ENCODE measurements at places on chromosomes 2 and 18.
A peak's percentile ranks its signal among the peaks of the same experiment; 100 is the strongest.

- peak; percentile 18 for DNase-seq
Observed at GRCh38 chr2:61671561-61672315, 133.6 kb upstream of the XPO1 start.

- peak; percentile 71 for DNase-seq
Observed at GRCh38 chr2:6506361-6506794, 359.3 kb downstream of the CMPK2 start.

GRCh38 chr18:33757037-33757436, 179.0 kb downstream of the ASXL3 start:
- no peak for DNase-seq

GRCh38 chr2:60980071-60980815, 37.3 kb upstream of the PEX13 start:
- DNase-seq = no peak

GRCh38 chr18:30150586-30151250, 891.8 kb downstream of the DSC3 start:
- DNase-seq = no peak

DNA sequence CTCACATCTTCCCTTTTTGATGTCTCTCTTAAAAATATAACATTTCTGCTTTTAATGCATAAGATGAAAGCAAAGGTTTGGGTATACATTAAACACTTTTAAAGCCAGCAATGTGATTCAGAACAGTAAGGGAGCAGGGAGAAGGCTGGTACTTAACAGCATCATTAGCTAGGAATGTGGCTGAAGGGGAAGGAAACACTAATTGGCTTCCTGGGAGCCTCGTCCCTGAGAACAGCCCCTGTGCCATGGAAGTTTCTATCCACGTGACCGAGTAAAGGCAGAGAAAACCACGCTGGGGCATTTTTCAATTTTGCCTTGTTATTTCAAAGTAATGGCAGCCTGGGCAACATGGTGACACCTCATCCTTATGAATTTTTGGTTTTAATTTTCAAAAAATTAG, 109.2 kb upstream of the GPC1 start:
- DNase-seq = no peak

DNA sequence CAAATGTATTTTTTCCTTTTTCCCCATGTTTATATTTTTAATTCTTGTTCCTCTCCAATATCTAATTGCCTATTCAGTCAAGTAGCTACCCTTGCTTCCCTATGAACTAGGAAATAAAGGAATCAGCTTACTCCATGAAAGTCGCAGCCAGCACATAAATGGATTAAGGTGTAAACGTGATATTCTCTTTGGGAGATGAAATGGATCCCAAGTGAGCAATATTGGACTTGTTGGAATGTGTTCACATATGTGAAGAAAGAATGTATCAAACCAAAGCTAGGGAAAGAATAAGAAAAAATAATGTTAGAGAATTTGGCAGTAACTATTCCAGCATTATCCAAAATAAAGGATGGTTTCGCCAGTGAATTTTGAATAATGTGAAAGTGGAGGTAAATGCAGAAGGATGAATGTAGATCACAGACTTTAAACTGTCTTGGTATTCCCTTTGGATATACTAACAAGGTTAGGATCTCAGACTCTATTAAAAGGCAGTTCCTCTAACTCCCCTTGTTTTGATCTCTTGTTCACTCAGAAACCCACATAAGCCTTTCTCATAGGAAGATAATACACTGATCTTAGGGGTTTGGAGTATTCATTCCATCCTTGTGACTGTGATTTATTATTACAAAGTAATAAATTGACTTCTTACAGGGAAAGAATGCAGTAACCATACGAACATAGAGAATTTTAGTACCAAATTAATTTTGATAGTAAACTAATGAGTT, 208.1 kb downstream of the BABAM2 start:
- DNase-seq = no peak

- no peak for DNase-seq
Observed at GRCh38 chr2:67579216-67579615, 182.1 kb downstream of the ETAA1 start.

GRCh38 chr2:216399621-216400020, 12.7 kb upstream of the SMARCAL1 start:
- DNase-seq = no peak

DNA sequence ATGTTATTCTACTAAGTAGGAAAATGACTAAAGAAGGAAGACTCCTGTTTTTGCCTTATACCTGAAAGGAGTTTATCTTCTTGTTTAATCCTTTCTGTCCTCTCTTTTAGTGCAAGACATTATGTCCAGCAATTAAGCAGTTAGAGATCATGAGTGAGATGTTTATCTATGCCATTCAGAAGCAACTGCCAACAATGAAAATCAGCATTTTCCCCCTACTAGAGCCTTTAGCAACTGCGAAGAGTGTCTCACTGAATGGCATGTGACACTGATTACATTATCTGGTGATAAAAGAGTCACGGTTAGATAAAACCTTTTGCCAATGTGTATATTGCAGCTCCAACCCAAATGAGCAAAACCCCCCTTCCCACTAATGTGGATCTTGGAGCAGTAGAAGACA, 357.7 kb upstream of the SYT4 start:
- no peak for DNase-seq

- no peak for DNase-seq
Observed at GRCh38 chr2:943821-944220, 6.8 kb upstream of the SNTG2 start.

DNA sequence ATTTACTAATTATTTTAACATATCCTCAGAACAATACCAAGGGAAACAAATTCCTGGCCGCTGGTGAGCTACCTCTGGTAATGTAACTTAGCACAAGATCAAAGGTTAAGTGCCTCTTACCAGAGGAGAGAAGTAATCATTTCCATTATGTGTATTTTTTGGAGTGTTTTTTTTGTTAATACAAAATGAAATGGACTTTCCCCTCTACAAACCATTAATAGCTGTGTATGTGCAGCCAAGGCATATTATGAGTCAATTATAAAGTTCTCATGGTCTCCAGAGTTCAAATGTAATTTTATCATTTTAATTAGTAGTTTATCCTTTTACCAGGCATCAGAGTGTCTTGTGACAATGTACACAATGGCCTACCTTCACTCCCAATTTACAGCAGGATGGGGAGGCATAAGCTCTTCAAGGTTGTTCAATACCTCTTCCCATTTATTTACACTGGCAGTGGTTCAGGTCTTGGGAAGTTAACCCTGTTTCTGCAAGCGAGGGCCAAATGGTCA, 242.2 kb downstream of the TGIF1 start:
- DNase-seq = no peak

DNA sequence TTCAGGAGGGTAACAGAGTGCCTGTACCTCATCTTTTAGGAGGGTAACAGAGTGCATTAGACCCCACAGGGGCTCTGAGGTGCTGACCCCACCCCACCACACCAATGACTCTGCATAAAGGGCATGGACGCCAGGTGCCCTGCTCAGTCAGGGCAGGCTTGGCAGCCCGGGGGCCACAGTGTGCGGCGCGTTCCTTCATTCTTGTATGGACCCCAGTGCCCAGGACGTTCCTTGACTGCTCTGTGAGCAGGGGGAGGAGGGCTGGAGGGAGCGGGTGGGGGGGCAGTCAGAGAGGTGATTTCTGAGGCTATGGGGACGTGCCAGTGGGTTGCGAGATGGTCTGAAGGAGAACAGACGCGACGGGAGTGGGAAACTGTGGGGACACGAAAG, 168.7 kb upstream of the NCK2 start:
- DNase-seq = no peak

GRCh38 chr2:228140934-228141528, 40.5 kb downstream of the SPHKAP start:
- DNase-seq = no peak

GRCh38 chr2:39228413-39229209, 15.2 kb downstream of the CDKL4 start:
- DNase-seq = no peak

- peak; percentile 48 for DNase-seq
Observed at GRCh38 chr2:44740678-44741077, 200.8 kb upstream of the SIX3 start.

DNA sequence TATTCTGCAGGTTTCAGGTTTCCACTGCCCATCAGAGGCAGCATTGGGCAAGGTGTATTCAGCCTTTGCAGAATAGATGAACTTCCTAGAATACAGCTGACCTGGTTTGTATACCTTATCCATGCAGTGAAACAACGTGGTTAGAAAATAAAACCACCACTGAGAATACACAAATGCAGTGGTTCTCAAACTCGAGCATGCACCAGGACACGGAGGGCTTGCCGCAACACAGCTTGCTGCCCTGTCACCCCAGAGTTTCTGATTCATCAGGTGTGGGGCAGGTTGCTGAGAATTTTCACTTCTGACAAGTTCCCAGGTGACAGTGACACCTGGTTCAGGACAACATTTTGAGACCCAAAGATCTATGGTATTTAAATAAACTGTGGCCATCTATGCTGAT, 23.4 kb upstream of the C1D start:
- no peak for DNase-seq

- no peak for DNase-seq
Observed at GRCh38 chr2:238927746-238928519, 80.0 kb downstream of the TWIST2 start.

- DNase-seq = no peak
Observed at GRCh38 chr18:39751161-39751560, 2185.6 kb upstream of the CELF4 start.

- no peak for DNase-seq
Observed at GRCh38 chr2:180334514-180334913, 327.4 kb upstream of the CWC22 start.

DNA sequence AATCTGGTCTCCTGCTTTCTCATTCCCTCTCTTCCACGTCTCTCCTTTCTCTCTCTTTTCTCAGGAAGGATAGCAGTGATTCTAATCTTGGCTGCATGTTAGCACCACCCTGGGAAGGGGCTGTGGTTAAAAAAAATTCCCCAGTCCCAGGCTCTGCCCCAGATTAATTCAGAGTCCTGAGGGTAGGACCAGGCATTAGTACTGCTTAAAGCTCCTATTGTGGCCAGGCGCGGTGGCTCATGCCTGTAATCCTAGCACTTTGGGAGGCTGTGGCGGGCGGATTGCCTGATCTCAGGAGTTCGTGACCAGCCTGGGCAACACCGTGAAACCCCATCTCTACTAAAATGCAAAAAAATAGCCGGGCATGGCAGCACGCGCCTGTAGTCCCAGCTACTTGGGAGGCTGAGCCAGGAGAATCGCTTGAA, 35.4 kb upstream of the EML4 start:
- no peak for DNase-seq

- DNase-seq = no peak
Observed at GRCh38 chr2:5391362-5391761, 300.8 kb upstream of the SOX11 start.

DNA sequence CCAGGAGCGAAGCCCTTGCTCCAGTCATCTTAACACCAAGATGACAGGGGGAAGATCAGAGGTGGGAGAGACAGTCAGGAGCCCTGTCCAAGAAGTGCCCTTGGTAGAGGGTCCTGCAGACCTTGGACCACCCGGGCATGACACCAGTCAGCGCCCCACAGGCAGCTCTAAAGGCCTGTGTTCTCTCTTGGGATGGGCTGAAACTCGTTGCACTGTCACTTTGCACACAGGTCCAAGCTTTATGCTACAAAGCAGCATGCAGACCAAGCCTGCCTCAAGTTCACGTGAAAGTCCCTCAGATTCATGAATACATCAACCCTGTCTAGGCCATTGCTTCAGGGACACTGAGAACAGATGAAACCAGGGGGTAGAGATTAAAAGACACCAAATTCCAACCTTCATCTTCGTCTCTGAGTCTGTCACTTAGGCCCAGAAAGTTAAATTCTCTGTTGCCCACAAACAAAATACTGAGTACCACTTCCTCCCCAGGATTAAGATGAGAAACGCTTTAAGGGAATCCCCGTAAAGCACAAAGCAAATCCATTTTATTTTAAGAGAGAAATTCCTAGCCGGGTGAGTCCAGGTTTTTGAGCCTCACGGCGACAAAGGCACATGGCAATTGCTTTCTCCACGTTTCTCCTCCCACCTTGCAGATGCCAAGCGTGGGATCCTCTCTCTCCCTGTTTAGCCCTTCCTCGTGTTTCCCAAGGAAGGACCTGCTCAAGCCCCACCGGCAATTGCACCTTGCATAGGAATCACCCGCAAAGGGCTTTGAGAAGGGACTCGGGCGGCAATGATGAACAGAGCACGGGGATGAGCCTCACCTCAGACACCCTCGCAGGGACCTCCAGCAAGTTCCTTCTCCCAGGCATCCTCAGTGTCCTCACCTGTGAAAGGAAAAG, 75.0 kb upstream of the ID2 start:
- no peak for DNase-seq

DNA sequence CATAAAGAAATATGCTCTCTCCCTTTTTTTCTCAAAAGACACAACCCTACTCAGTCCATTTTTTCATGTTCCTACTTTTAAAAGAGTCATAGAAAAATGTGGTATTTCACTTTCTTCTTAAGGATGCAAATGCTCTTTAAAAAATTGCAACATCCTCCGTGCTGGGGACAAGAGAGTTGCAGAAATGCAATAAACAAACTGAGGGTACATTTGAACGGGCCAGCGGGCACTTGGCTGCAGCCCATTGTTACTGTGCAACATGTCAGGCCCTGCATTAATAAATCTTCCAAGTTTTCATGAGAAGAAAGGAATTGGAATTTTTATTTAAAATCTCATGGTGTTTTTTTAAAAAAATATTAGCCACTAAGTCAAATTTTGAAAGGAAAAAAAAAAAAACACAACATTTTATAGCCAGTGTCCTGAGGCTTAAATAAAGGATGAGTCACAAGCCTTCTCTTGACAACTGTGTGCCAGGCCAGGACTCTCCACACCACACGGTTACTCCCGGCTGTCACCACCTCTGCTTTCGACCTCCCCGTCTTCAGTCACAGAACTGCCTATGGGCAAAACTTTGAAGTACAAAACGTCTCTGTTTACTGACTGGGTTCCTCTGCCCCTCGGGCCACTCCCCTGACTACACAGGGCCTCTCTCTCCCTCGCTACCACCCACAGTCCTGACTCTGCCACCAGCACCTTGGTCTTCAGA, 57.5 kb upstream of the MFF start:
- peak; percentile 63 for DNase-seq

DNA sequence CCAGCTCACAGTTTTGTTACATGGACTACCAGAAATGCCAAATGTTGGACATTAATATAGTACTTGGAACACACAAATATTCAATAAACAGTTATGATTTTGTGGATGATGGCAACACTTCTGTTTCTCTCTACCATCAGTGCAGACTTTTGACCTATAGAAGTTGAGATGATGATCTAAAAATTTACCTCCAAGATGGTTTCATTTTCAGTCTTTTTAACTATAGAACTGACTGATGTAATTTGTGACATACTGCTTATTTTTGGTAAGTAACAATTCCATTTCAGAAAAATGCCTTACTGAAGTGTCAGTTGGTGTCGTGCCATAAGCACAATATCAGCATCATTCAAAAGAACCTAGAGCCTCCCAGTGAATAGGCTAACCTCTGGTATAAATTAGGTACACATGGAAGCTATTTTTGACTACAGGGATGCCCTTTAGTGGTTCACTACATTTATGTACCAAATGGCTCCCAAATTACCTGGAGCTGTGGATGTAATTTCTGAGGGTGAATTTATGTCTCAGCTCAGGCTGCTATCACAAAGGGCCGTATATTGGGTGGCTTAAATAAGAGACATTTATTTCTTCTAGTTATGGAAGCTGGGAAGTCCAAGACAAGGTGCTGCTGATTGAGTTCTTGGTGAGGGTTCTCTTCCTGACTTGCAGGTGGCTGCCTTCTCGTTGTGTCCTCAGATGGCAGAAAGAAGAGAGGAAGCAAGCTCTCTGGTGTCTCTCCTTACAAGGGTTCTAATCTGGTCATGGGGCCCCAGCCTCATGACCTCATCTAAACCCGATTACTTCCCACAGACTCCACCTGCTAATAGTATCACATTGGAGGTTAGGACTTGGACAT, 66.5 kb downstream of the ALPK2 start:
- DNase-seq = no peak

- no peak for DNase-seq
Observed at GRCh38 chr2:112618383-112618782, 27.4 kb upstream of the SLC20A1 start.

Measured in PC-3 (cell line).